Karpas-422 (cell line): ENCODE measurements at places on chromosomes 6 and 20. TPM values are rescaled to one million over a fixed set of nuclear protein-coding genes. Genes with fewer than 3 reads are reported as not detected.
A peak's percentile ranks its signal among the peaks of the same experiment; 100 is the strongest.

GRCh38 chr20:52457826-52458225, 266.2 kb upstream of the ZFP64 start:
- DNase-seq: no peak

The FAM83C gene
- not detected in 2 replicates for total RNA-seq

DNA sequence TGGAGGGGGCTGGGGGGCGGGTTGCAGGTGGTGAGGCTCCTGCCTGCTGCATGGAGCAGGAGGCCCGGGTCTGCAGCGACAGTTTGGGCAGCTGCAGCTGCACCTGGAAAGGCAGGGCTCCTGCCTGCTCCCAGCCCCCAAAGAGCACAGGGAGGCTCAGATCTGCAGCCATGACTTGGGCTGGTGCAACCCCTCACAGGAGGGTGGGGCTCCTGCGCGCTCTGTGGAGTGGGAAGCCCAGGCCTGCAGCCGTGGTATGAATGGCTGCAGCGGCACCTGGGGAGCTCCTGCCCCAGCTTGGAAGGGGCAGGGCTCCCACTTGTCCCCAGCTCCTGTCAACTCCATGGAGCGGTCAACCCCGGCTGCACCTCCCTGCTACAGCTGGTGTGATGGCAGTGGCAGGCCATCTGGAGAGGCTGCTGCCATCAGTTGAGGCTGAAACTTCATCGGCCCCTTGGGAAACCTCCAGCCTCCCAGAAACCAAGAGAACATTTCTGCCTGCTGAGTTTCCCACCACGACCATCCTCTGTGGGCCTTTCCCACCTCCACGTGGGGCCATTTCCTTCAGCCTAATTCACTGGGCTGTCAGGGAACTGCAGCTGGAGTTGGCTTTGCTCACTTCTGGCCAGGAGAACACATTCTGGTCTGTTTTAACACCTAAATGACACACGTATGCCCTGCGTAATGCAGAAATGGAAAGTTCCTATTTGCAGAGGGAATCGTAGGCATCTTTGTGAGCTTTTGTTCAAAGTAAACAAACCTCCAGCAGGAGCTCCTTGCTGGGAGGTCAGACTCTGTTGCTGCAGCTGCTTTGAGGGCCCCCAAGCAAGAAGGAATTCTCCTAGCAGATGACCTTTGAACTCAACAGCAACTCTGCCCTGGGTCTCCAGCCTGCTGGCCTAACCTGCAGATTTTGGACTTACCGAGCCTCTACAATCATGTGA, 429.0 kb downstream of the PREX1 start:
- no peak for DNase-seq

GRCh38 chr6:114718186-114718585, 375.4 kb upstream of the HS3ST5 start:
- DNase-seq: no peak

DNA sequence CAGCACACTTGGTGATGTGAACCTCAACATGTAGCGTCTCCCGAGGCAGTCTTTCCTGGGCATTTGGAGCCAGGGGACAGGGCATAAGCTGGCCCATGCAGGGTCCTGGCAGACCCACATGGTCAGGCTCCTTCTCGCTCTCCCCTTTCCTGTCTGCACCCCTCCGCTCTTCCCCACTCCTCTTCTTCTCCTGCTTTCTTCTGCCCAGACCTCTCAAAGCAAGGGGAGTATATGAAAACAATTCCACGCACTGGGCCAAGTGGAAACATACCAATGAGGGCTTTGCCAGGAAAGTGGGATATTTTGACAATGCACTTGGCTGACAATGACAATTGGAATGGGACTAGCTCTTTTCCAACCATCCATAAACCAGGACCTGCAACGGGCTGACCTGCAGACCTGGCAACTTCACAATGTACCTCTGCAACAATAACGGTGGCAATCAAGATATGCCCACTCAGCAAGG, 58.9 kb upstream of the TRAF3IP2 start:
- DNase-seq: no peak

The ZKSCAN8 gene
- total RNA-seq: 30.0 and 48.9 TPM in 2 replicates

DNA sequence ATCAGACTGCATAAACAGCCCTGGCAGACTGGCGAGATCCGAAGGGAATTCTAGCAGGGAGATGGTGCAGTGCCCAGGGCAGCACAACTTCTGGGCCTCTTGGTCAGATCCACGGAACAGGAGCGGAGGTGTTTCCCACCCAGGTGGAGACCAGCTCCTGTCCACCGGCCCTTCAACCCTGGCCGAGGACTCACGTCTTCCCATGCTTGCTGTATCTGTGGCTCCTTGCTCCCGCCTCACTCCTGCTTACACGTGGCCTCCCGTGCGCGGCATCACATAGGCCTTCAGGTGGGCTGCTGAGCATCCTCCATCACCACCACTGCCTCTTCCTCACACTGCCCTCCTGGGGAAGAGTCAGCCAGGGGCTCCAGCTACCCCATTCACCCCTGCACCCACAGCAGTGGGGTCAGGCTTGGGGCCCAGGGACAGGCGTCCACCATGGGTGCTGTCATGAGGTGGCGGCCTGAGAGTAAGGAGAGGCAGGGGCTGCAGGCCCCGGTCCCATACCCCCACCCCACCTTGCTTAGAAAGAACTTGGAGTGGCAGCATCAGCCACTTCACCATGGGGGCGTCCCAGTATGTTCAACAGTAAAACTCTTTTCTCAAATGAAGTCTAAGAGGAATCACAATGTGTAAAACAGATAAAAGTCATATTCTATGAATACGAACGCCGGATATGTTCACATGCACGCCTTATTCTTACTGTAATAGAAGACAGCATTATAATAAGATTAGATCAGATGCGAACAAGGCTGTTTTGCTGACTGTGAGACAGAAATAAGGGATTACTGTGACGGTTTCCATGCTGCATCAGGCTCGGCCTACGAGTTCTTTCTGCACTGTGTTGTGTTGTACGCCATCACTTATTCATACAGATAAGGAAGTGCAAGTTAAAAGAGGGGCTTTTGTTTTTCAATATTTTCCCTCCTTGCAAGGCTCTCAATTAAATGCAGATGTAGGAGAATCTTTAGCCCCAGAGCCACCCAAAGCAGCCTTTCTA, 165.4 kb downstream of the GRM4 start:
- no peak for DNase-seq

- peak; percentile 22 for DNase-seq
Measured at GRCh38 chr6:48628316-48628715, 517.3 kb upstream of the PTCHD4 start.

The CASS4 gene
- not detected in 2 replicates for total RNA-seq

The DDO gene
- not detected in 2 replicates for total RNA-seq

DNA sequence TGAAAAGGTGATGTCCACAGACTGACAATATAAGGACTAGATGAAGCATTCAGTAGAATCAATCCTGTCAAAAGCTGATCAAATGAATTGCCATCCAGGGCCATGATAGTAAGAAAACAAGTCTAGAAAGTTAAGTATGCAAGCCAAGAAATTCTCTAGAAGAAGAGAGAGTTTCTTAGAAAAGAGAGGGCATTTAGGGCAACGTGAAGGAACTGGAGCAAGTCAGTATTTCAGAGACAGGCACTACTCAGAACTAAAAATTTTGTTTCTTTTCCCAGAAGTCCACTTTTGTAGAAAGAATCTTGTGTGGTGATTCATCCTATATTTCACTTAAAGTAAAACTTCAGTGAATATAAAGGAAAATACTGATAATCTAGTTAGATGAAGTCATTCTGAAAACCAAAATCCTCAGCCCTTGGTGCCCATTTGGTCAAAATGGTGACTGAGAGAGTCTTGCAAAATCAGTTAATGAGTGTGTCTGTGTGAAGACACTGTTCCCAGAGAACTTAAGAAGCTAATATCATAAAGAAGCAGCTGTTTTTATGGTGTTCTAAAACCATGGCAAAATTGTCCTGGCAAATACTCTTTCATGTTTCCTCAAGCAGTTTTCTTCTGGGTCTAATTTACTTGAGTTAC, 82.2 kb downstream of the COL19A1 start:
- DNase-seq: no peak

DNA sequence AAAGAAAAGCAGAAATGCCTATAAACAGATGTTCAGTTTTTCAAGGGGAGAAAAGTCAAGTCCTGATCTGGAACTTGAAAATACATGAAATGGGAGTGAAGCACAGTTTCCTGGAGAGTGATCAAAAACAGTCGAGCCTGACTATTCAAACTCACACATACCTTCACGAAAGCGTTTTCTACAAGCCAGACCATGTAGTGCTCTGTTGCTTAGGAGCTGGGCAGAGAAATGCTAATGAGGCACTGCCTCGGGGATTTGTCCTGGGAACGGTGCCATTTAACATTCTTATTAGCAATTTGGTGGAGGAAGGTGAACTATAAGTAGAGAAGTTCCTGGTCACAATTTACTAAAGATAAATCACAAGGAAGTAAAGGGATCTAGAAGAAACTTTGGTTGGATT, 5.9 kb downstream of the NHSL1 start:
- DNase-seq: no peak

The GATA5 gene
- total RNA-seq: not detected in 2 replicates

GRCh38 chr6:119602215-119603178, 252.9 kb upstream of the MAN1A1 start:
- no peak for DNase-seq

DNA sequence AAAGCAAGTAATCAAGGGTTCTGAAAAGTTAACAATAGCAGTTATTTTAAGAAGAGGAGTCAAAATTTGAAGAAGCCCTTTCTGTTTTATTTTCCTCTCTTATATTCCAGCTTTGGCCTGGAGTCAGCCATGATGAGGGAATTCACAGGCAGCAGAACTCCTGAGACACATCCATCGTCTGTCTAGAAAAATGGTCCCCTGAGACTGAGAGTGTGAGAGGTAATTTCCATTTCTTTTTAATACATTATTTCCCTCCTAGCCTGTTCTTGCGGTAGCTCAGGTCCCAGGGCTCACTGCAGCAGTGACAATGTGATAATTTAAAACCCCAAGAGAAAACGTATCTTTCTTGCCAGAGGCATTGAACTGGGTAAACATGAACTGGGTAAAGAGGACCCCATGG, 296.0 kb downstream of the SMOC2 start:
- DNase-seq: no peak

GRCh38 chr20:33909331-33909921, 84.3 kb upstream of the RALY start:
- DNase-seq: no peak

- DNase-seq: no peak
Measured at GRCh38 chr6:150638765-150639164, 39.1 kb downstream of the PLEKHG1 start.

- no peak for DNase-seq
Measured at GRCh38 chr6:88124925-88125557, 41.1 kb downstream of the CNR1 start.

The SESN1 gene
- total RNA-seq: 1.3 and 1.9 TPM in 2 replicates

GRCh38 chr6:126170978-126171382, 168.9 kb upstream of the CENPW start:
- DNase-seq: peak; percentile 88

The TAAR2 gene
- total RNA-seq: not detected in 2 replicates

DNA sequence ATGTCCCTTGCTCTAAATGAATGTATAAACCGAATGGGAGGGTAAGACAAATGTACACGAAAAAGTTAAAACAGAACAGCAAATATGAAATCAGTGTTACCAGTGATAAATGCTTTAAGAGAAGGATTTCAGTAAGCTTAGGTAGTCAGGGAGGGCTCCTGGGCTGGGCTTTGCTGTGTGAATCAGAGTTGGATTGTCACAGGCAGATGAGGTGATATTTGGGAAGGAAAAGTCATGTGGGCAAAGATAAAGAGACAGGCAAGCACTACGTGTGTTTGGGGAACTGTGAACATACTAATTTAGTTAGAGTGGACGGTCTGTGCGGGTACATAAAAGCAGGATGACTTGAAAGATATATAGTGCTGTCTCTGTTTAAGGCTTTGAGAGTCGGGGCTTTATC, 114.8 kb downstream of the CRYBG1 start:
- DNase-seq: no peak

The AKAP7 gene
- total RNA-seq: not detected in 2 replicates

GRCh38 chr6:24694198-24694597, 24.8 kb downstream of the C6orf62 start:
- no peak for DNase-seq
